ENCODE measurements at places on chromosomes 2 and 18.
A peak's percentile ranks its signal among the peaks of the same experiment; 100 is the strongest.

DNA sequence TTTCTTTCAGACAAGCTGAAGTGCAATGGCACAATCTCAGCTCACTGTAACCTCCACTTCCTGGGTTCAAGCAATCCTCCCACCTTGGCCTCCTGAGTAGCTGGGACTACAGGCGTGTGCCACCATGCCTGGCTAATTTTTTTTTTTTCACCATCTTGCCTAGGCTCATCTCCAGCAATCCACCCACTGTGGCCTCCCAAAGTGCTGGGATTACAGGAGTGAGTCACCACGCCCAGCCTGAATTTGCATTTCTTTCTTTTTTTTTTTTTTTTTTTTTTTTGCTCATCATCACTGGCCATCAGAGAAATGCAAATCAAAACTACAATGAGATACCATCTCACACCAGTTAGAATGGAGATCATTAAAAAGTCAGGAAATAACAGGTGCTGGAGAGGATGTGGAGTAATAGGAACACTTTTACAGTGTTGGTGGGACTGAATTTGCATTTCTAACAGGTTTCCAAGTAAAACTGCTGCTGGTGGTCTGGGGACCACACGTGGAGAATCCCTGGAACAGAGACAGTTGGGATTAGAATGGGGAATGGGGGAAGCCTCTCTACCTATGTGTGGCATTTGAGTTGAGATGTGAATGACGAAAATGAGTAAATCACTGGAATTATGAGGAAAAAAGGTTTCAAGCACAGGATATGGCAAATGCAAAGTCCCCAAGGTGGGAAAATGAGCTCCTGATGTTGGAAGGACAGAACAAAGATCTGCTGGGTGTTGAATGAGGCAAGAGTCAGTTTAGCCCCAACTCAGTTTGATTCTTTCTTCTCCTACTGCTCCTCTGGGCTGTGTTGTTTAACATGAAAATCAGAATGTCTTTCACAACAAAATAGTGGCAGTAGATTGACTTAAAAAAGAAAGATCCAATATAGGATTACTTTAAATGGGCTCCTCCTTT, 88.8 kb upstream of the MAP4K4 start:
- DNase-seq = no peak

DNA sequence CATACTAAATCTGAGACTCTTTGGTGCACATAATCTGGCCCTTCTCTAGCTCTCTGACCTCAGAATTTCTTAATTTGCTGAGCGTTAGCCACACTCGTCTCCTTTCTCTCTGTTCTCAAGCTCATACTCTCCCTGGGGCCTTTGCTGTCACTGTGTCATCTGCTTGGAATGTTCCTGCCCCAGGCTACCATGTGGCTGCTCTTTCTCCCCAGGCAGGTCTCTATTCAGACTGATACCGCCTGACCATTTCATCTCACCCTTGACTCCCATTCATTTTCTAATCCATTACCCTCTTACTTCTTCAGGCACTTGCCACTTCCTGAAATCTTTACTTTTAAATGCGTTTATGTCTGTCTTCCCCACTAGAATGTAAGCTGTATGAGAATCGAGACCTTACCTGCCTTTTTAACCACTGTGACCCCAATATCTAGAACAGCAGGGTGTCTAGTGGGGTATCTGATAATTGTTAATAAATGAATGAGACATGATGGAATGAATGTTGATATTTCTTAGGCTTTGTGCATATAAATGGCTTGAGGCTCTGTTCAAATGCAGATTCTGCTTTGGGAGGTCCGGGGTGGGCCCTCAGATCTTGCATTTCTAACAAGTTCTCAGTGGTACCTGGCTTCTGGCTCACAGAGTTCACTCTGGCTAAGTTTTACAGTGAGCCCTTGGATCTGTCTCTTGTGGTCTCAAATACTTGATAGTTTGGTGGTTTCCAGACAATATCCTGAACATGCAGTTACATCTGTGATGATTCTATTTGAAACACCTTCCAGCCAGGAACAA, 89.9 kb upstream of the EPC2 start:
- DNase-seq = peak; percentile 6

GRCh38 chr2:119117408-119117807, 41.1 kb downstream of the C1QL2 start:
- DNase-seq = no peak

DNA sequence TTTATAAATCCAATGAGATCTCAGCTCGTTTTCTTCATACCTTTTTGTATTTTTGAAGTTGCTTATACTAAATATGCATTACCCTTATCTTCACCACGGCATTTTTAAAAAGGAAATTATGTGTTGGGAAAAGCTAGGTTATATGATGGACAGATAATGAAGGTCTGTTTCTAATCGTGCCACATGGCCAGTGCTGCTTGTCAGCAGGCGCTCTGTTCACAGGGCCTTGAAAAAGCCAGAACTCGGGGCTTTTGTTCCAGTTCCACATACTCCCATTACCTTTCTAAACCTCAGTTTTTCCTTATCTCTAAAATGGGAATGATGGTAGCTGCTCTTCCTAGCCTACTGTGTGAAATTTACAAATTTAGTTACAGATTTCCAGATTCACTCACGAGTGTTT, 42.0 kb downstream of the EPAS1 start:
- DNase-seq = no peak

DNA sequence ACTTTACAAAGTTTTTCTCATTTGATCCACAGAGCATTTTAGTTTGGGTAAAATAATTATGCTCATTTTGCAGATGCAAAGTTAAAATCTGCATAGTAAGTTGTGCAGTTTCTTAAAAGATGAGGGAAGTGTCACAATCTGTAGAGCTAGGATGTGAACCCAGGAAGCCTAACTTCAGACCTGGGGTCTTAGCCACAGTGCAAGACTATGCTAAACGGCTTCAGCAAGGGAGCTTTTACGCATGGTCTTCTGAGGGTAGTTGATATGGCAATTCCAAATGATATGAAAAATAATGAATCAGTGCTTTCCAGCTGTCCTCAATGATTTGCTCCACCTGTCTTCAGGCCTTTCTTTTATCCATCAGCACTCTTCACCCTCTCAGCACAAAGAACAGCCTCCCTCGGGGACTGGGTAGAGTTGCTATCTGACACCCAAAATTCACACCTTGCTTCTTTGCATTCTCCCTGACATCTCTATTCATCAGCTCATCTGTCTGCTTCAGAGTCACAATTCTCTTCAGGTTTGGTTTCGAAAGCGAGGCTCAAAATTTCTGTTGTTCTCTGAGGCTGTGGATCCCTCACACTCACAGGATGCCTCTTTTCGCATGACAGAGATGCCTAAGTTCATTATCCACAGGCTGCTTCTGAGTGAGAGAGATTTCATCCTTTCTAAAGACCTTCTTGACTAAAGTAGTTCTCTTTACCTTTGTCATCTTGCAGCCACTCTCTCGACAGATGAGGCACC, 302.5 kb downstream of the NRXN1 start:
- no peak for DNase-seq

- no peak for DNase-seq
Measured at GRCh38 chr2:219644801-219645480, 17.5 kb downstream of the SLC4A3 start.

DNA sequence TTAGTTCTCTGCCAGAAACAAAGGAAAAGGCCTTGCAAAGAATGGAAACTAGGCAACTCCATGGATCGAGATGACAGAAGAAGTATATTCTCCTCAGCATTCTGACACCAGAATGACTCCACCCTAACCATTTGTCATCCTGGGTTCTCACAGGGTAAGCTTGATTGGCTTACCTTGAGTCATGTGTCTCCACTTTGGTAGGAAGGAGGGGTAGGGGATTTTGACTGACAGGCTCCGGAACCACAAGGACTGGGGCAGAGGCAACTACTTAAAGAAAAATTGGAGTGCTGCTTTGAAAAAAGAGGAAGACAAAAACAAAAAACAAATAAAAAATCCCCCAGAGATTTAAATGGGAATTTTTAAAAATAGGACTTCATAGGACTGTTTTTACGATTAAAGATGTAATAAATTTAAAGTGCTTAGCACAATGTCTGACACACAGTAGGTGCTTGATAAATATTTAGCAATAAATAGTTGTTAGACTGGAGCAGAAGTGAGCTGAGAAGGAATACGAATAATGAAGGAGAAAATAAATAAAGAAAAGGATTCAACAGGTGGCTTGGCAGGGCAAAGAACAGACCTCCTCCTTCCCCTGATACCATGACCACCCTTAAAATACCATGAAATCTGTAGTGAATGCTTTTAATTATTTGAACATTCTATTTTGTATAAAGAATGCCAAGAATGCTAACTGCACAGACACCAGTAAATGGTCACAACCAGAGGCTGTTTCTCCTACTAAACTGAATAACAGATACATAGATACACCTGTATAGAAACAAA, 230.2 kb downstream of the CDCA7 start:
- no peak for DNase-seq

DNA sequence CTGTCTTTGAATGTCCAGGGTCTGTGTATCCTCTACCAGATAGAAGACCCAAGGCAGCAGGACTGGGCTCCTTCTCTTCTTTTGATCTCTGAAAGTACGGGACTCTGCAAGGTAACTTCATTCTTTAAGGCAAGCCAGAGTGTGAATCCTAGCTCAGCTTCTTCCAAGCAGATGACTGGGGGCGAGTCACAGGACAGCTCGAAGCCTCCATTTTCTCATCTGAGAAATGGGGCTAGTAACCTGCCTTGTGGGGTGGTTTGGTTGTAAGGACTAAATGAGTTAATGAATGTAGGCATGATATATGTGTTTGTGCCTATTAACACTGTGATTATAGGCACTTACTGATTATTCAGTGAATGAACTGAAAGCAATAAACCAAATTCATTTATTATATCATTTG, 46.7 kb downstream of the DGKD start:
- DNase-seq = no peak

GRCh38 chr2:127545189-127545588, 9.7 kb downstream of the MYO7B start:
- no peak for DNase-seq

All from mammary epithelial cell (primary cell).